ENCODE measurements at places on chromosomes 16 and 17.

DNA sequence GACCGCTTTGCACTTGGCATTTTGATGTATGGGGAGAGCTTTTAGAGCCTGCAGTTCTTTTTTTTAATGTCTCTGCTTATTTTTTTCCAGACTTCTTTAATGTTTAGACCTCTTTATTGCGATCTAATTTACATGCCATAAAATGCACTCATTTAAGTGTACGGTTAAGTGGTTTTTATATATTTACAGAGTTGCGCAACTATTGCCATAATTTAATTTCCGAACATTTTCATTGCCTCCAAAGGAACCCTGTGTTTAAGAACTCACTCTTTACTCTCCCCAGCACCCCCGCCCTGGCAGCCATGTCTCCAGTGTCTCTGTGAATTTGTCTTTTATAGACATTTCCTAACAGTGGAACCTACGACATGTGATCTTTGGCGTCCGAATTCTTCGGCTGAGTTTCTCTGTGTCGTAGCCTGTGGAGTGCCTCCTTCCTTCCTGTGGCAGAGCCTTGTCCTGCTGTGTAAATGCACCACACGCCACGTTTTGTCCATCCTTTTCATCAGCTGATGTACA lies 24.0 kb downstream of the ZNF750 start:
- DNase-seq = no peak

DNA sequence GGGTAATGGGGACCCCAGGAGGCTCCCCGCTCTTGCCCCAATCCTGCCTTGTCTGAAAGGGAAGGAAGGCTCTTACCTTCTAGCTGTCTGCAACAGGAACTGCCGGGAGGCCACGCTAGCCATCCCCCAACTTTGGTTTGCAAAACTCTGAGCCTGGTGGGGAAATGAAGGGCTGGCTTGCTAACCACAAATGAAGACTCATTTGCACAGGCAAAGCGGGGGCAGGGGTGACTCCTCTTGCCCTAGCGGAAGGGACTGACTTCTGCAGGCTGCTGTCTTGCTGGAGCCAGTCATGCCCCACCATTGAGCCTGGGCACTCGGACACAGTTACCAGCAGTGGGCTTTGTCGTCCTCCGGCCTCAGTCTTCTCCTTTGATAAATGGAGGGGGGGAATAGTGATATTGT lies 52.6 kb downstream of the PLCG2 start:
- DNase-seq = no peak

- DNase-seq = no peak
These were observed 112.0 kb downstream of the CLEC16A start for GRCh38 chr16:11056090-11056992.

GRCh38 chr17:7294614-7295153 lies at the start of gene YBX2:
Gene YBX2 (minus strand): TSS chr17:7294639. CDS start chr17:7294500, 139 bp downstream.
- DNase-seq = peak; percentile 58

- no peak for DNase-seq
These were observed 425.6 kb upstream of the SALL1 start for GRCh38 chr16:51576498-51577195.

DNA sequence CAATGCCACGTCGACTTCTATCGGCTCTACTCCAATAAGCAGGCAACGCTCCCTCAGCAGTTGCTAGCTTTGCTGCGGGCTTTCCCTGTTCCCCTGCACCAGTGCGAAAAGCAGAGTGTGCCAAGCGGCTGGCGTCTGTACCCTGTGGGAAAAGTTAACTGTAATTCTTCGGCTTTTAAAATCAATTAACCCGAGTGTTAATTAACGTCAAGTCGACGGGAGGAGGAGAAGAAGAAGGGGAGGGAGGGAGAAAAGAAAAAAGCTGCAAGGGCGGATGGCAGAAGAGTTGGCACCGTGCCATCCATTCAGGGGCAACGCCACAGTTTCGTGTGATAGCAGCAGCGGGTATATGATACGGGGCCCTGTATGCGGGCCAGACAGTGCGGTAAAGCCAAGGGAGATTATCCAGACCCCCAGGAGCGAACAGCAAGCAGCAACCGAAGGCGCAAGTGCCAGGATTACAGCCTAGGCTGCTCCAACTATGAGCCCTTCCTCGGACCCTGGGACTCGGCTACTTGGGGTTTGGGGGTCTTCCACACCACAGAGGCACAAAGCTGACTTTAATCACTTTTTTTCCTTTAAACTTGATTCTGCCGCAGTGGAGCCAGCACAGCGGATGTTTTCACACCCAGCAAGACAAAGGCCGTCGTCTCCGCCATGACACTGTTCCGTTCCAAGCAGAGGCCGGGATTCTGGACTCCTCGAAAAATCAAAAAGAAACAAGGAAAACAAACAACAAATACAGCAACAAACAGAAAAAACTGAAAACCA lies 253.8 kb upstream of the PMFBP1 start:
- no peak for DNase-seq

DNA sequence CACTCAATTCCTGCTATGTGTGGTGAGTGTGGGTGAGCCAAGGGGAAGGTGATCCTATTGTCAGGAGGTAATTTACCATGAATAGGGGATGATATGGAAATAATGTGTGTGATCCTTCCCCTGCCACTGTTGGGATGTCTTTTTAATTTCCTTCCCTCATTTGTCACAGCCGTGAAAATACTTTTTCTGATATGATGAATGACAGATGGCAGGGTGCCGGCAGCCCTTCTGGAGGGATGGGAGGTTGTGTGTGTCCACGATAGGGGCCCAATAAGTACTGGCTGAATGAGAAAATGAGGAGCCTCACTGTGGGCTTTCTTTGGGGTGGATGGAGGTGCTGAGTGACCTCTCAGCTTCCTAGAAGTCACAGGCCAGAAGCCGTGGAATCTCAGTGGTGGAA lies 109.5 kb downstream of the PRKCB start:
- no peak for DNase-seq
